K562 (cell line): ENCODE measurements at places on chromosomes 2 and 18.

DNA sequence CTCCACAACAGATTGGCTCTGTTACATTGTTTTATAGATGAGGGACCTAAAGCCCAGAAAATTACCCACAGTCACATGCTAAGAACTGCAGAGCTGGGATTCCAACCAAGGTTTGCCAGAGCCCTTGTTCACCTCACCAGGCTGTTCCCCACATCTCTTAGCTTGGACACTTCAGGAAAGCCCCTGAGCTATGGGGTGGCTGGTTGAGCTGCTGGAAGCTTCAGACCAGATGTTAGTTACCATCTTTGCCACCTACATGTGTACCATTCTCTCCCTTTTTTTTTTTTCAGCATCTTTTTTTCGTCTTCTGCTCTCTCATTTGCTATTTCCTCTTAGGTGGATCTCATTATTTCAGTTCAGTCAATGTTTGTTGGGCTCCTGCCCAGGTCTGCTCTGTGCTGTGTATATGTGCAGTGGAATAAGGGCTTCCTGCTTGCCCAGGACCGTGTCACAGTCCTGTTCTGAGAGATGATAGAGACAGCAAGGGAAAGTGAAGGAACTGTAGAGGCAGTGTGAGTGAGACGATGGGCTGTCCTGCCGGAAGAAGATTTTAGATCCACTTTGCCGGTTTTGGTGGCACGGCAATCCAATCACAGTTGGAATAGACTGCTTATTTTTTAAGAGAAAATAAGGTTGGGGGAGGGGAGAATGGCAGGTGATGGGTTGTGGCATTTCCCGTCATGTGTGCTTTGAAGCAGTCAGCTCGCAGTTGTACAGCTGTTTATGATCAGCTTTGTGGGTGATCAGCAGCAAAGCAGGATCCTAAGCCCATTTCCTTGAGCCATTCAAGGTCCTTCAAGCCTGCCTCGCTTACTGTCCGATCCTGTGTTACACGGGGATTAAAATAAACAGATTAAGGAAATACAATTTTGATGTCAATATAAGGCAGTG lies 152.6 kb downstream of the RTN4 start:
- no peak for DNase-seq

DNA sequence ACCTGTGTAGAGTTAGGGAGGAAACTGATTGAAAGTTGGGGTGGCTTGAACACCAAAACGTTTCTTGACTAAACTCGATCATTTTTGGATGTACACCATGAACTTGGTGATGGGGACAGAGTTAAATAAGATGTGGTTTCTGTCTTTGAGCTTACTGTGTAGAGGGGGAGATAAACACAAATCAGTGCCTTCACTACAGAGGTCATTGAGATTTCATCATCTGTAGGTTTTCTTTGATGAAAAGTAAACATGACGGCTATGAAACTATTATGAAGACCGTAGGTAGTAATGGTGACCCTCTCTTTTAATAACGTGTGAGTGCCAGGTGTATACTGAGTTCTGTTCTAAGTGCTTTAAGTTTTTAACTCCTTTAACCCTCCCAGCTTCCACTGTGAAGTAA lies 6.5 kb downstream of the LCLAT1 start:
- no peak for DNase-seq

DNA sequence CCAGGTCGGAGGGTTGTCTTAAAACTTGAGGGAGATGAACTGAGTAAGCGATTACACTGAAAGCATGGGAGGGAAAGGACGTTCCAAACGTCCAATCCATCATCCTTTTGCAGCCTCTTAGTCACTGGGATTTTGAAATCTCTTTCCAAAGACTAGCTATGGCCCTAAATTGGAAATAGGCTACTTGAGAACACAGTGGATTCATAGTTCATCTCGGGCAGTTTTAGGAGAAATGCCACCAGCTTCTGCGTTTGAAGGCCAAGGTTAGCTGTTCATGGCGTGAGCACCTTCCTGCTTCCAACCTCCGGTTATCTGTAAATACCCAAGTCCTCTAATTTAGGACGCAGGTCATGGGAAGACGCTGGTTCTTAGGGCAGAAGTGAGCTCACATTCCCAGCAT lies 821 bp upstream of the EML6 start:
- no peak for DNase-seq

DNA sequence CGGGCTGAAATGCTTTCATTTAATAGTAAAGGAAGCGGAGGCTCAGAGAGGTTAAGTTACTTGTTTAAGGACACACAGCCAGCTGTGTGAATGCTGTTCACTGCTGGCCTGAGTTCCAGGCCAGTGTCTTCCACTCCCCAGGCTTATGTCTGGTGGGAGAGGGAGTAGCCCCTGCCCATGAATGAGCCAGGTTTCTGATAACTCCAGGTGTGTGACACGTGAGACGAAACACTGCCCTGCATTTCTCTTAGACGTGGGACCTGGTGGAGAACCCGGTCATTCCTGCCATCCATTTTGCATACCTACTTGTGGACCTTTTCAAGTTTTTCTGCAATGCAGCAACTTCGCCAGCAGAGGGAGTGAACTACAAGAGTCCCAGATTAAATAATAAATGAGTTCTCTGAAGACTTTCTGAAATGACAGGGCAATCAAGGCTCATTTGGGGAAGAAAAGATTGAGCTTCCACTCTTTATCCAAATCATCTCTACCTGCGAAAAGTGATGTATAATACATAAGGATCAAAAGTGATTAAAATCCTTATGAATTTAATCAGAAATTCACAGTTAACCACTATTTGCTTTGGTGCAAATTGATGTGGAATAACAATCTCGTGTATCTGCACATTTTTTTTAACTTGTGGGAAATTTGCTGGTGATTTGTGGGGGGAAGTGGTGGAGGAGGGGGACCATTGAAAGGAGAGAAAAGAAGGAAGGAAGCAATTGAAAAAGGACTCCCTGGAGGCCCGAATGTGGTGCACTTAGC lies 79.4 kb upstream of the ASB18 start:
- DNase-seq = peak; percentile 55

DNA sequence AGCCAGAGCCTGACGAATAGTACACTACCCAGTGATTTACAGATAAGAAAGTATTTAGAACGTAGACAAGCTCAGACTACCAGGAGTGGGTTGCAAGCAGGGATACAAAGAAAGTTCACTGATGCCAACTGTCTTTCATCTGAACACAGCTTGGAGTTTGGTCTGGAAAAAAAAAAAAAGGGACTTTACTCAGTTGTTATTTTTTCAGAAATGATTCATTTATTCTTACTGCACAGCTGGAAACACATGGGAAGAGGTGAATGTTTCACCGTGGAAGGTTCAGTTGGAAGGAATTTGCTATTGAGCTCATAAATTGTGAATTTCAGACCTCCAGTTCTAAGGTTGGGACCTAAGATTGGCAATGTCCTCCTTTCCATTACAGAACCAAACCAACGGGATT lies 259.7 kb downstream of the ETAA1 start:
- DNase-seq = no peak

DNA sequence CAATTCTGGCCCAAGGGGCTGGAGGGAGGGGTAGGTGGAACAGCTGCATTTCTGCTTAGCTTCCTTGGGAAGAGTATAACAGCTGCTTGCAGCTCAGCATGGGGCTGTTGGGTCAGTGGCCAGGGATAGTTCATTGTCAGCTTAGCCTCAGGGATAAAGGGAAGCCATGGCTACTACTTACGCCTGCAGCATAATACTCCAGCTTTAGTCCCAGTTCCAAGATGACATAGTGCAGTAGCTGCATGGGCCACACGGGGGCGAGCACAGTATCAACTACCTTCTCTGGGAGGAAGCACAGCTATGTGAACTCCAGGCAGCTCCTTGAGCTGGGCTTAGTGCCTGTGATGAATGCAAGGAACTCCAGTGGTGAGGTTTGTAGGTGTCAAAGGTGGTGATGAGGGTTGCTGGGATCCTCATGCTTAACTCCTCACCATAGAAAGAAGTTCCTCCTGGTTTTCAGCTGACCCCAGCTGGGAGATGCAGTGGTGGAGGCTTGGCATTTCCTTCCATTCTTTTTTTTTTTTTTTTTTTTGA lies 35.4 kb upstream of the RHOB start:
- DNase-seq = peak; percentile 59

DNA sequence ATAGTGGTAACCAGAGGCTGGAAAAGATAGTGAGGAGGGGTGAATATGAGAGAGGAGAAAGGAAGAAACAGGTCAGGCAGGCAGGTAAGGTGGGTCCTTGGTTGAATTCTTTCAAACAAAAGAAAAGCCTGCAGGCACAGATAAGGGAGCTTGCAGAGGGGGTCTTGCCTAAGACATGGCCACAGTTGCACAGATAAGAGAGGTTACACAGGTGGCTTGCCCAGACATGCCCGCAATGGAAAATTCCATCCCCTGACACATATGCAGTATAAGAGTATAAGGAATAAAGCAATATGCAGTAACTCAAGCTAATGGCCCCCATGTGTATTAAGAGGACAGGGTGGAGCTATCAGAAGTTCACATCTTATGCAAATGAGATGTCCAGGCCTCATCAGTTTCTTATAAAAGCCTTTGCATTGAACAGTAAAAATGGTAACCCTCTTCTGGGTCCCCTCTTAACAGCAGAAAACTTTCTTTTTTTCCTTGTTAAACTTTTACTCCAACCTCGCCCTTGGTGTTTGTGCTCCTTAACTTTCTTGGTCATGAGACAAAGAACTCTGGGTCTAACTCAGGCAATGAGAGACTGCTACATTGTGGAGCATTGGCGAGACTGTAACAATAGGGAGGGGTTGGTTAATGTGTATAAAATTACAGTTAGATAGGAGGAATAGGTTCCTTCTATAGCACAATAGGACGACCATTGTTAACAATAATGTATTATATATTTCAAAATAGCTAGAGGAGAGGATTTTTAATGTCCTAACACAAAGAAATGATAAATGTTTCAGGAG lies 764.6 kb downstream of the TSN start:
- no peak for DNase-seq
